ENCODE measurements at places on chromosomes 16 and 17.

GRCh38 chr16:25265968-25266367, 8.3 kb upstream of the ZKSCAN2 start:
- no peak for DNase-seq

DNA sequence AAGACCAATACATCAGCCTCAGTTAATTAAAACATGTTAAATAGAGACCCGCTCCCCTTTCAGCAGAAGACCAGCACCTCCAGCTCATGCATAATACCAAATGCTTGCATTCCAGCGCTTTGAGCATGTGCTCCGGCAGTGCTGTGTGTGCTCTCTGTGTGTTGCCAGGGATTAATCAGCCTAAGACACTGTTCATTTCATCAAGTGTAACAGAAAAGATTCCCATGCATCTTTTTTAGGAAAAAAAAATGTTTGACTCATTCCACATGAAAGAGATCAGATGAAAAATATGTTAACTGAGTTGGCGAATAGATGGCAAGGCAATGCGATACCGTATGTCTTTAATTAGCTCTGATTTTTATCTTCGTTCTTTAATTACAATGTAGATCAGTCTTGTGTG, 187.6 kb downstream of the RPTOR start:
- no peak for DNase-seq

DNA sequence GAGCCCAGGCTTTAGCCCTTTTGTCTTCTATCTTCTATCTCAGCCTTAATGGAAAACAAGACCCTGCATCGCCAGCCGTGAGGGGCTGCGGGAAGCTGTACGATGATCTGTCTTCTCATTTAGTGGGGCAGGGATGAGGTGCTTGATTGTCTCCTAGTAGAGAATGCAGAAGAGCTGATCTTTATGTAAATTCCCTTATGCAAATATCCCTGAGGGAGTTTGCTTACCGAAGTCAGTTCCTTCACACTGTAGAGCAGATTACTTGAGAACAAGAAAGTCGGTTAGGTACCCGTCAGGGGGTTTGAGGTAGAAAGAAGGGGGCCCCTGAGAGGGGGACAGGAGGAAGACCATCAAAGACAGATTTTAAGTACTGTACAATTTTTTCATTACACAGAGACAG, 66.2 kb downstream of the IRF8 start:
- no peak for DNase-seq

GRCh38 chr17:59863616-59864015, 29.1 kb downstream of the TUBD1 start:
- no peak for DNase-seq
